ENCODE measurements at places on chromosomes 16 and 17. TPM values are rescaled to one million over a fixed set of nuclear protein-coding genes. Genes with fewer than 3 reads are reported as not detected.

The ASGR1 gene
- 0.70 TPM for total RNA-seq

The CASKIN1 gene
- 0.64 TPM for total RNA-seq

The GAST gene
- total RNA-seq = 0.59 TPM

The TP53TG3D gene
- 1.0 TPM for total RNA-seq

The OR2C1 gene
- total RNA-seq = not detected

The CHST5 gene
- 0.16 TPM for total RNA-seq

The SAMD14 gene
- total RNA-seq = 0.56 TPM

The CCDC40 gene
- 7.5 TPM for total RNA-seq

The RPGRIP1L gene
- 9.4 TPM for total RNA-seq

The CCL14 gene
- total RNA-seq = not detected

The BCAS3 gene
- 8.3 TPM for total RNA-seq

The IL32 gene
- 22.2 TPM for total RNA-seq

The SULT1A4 gene
- total RNA-seq = 37.4 TPM

The HES7 gene
- total RNA-seq = 2.1 TPM

The OR4D1 gene
- total RNA-seq = not detected

The JPH3 gene
- 1.9 TPM for total RNA-seq

The TRPV2 gene
- 0.40 TPM for total RNA-seq

The DOC2A gene
- 2.5 TPM for total RNA-seq

The FOXN1 gene
- total RNA-seq = 0.05 TPM

The SLC5A11 gene
- total RNA-seq = 0.46 TPM

The WFIKKN2 gene
- total RNA-seq = not detected

The TBX2 gene
- total RNA-seq = 5.5 TPM

The MAP2K4 gene
- total RNA-seq = 26.6 TPM

The ANKRD40CL gene
- total RNA-seq = not detected

The ANKS3 gene
- 25.7 TPM for total RNA-seq

The CRISPLD2 gene
- total RNA-seq = 3.0 TPM

The CEMP1 gene
- not detected for total RNA-seq

The ZFPM1 gene
- total RNA-seq = 6.6 TPM

The MILR1 gene
- total RNA-seq = 1.7 TPM

The KCTD19 gene
- 0.39 TPM for total RNA-seq

The SMYD4 gene
- total RNA-seq = 9.5 TPM

The PRAC1 gene
- total RNA-seq = not detected

The ATP1B2 gene
- 0.17 TPM for total RNA-seq

Measured in A549 treated with Hydrocortisone at 1 μM for 4 hours (cell line).